ENCODE measurements at places on chromosomes 4 and X. TPM values are rescaled to one million over a fixed set of nuclear protein-coding genes. Genes with fewer than 3 reads are reported as not detected.

Gene COL4A6
- polyA plus RNA-seq = 15.7 TPM

Gene PAK3
- 7.7 TPM for polyA plus RNA-seq

Gene HSFX4
- polyA plus RNA-seq = 0.35 TPM

Gene TMEM255A
- polyA plus RNA-seq = 0.25 TPM

Gene GLRA3
- not detected for polyA plus RNA-seq

Gene P2RY10
- 0.29 TPM for polyA plus RNA-seq

Gene DUSP21
- polyA plus RNA-seq = not detected

Gene SRPX2
- 12.5 TPM for polyA plus RNA-seq
